ENCODE measurements at places on chromosomes 12 and 14. TPM values are rescaled to one million over a fixed set of nuclear protein-coding genes. Genes with fewer than 3 reads are reported as not detected.

- no peak for DNase-seq
Observed at GRCh38 chr14:93997916-93998870, 1.1 kb downstream of the CCDC197 start.

- no peak for DNase-seq
Observed at GRCh38 chr14:64112867-64113678, 181.1 kb downstream of the ESR2 start.

DNA sequence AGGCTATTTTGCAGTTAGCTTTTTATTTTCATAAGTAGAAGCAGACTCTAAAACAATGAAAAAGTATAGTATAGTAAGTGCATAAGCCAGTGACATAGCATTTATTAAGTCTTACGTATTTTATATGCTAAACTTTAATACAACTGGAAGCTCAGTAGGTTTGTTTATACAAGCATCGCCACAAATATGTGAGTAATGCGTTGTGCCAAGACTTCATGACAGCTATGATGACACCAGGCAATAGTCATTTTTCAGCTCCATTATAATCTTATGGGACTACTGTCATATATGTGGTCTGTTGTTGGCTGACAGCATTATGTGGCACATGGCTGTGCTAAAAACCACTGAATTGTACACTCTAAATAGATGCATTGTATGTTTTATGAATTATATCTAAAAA lies 40.3 kb downstream of the SLC38A2 start:
- DNase-seq, result no peak

GRCh38 chr14:101542391-101542790 lies 18.9 kb upstream of the DIO3 start:
- DNase-seq, result no peak

DNA sequence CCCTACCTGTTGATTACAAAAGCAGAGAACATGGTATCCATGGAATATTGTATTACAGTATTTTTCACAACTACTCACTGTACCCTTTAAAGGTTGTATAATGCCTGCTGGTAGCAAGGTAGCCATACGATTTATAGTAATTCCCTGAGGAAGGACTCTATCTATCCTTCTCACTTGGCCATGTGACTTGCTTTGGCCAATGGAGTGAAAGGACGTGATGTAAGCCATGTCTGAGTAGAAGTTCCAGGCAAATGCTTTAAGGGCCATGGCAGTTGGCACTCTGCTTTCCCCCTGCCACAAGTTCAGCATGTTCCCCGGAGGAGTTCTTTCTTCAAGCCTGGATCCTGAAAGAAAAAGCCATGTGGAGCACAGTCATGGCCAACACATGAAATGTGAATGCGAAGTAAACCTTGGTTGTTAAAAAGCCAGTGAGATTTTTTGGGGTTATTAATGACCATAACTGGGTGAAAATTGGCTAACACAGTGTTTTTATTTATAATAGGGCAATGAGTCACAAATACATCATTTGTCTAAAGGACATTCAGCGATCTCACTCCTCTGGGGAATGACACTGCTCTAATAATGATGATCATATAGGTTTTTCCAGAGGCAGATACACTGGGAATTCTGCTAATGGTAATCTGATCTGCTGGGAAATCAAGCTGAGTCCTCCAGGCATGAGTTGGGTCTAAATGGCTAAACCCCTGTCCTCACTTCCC lies 67.4 kb upstream of the SLC38A2 start:
- no peak for DNase-seq

DNA sequence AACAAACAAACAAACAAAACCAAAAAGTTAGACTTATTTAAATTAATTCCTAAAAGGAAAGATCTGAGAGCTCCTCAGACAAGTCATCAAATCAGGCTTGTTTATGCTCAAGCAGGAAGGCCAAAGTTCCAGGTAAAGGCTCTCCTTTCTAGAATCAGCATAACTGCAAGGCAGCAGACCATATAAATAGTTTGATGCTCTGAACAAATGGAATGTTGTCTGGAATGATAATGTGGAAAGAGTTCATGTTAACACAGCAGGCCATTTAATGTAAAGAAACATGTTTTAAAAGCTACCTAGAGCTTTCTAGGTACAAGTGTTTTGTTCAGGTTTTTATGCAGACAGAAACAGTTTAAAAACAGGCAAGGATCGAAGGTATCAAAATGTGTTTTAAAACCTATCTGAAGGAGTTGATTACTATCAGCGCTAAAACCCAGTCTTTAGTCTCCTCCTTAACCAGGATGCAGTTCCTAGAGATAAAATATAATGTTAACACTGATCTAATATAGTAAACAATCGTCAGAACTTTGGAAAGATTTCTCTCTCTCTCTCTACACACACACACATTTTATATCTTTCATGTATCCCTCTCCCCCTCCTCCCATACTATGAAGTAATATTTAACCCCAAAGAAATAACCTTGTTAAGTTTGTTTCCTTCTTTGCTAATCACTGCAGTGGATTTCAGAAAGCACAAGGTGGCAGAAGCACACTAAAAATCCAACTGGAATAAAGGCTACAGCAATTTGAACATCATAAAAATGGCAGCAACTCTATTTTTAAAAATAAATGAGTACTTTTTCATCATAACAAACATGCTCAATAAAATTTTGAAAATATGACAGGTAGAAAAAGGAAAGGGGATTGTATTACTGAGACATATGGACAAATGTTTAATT lies 135.5 kb downstream of the PAWR start:
- no peak for DNase-seq

GRCh38 chr14:98296895-98297294 lies 975.1 kb downstream of the BCL11B start:
- DNase-seq, result no peak

GRCh38 chr12:50243507-50243906 lies 39.8 kb downstream of the LIMA1 start:
- DNase-seq, result no peak

- no peak for DNase-seq
Observed at GRCh38 chr12:64782191-64782876, 23.1 kb upstream of the GNS start.

- no peak for DNase-seq
Observed at GRCh38 chr12:128804762-128805161, 19.0 kb downstream of the SLC15A4 start.

- no peak for DNase-seq
Observed at GRCh38 chr12:3871356-3871755, 1.8 kb downstream of the PARP11 start.

- DNase-seq, result no peak
Observed at GRCh38 chr12:16530268-16530850, 75.6 kb downstream of the LMO3 start.

GRCh38 chr14:66281036-66281776 lies 205.0 kb upstream of the CCDC196 start:
- no peak for DNase-seq

DNA sequence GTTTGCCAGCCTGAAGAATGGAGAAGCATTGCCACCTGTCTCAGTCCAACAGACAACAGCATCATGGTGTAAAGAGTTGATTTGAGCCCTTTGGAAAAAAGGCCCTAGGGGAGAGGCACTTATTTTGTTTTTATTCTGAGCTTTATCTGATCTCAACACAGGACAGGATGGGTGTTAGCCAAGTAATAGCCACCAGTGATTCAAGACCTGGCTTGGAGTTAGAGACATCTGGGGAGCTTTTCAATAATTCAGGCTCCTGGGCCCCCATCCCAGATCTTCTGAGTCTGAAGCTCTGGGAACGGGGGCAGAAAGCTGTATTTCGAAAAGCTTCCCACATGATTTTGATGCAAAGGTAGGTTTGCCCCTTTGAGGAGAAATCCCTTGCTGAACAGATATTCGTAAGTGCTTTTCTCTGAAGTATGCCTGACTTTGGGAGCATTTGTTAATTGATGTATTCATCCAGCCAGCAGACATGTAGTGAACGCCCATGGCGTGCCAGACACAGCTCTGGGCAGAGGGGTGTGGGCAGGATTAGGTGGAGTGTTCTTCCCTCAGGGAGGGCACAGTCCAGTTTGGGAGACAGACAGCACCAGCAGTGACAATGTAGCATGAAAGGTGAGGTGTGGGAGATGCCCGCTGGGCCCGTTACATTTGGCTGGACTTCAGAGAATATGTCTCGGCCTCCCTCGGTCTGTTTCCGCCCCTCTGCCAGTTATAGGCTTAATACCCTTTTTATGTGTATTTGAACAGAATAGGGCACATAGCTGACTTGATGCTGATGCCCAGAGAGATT lies 72.5 kb downstream of the TSPAN9 start:
- no peak for DNase-seq

DNA sequence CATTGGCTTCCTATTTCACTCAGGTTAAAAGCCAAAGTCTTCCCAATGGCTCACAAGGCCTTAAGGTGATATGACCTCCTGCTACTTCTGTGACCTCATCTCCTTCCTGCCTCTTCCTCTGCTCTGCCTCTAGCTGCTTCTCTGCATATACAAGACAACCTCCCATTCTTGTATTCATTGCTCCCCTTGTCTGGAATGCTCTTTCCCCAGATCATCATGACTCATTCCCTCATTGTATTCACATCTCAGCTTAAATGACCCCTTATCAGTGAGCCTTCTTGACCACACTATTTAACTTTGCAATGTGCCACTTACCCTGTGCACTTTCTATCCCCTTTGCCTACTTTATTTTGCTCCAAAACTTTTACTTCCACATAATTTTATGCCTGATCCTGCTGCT lies 90.2 kb downstream of the PPP1R12A start:
- no peak for DNase-seq

- DNase-seq, result no peak
Observed at GRCh38 chr14:56147986-56148901, 30.0 kb downstream of the PELI2 start.

- no peak for DNase-seq
Observed at GRCh38 chr12:6936636-6937480, 6.8 kb upstream of the RNU7-1 start.

DNA sequence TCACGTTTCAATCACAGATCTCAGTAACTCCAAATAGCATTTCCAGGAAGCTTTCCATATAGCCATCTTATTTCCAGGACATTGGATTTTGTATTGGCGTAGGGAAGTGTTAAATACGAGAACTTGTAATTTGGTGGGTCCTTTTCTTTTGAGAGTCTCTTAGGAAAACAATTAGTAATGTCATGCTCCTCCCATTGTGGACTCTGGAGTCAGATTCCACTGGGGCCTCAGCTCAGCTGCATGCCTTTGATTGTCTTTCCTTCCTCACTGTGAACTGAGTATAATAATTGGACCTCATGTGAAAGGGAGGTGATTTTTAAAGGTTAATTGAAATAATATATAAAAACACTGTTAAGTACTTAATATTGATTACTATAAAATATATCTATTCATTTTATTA lies 462.6 kb downstream of the NPAS3 start:
- DNase-seq, result no peak

GRCh38 chr12:24379861-24380521 lies 430.5 kb upstream of the SOX5 start:
- no peak for DNase-seq

DNA sequence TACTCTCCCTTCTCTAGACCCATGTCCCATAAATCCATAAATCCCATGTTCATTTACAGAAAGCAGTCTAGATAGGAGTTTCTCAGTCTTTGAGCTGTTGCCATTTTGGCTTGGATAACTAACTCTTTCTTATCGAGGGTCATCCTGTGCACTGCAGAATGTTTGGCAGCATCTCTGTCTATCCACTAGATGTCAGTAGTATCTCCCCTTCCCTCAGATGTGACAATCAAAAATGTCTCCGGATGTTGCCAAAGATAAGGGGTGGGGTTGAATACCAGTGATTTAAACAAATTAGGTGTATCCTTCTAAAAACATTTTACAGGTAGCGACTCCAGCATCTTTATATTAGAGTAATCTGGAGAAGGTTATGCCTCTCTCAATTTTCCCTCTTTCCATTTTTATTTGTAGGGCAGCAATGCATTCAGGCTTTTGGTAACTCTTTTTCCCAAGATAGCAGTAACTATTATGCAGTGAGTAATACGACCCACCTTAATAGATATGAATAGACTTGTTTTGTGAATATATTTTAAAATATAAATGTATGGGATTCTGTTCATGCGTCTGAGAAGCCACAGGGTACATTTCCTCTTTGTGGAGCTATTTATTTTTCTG lies 100.7 kb downstream of the LRRK2 start:
- DNase-seq, result no peak

- DNase-seq, result no peak
Observed at GRCh38 chr14:73723406-73723796, 9.2 kb upstream of the PNMA1 start.

DNA sequence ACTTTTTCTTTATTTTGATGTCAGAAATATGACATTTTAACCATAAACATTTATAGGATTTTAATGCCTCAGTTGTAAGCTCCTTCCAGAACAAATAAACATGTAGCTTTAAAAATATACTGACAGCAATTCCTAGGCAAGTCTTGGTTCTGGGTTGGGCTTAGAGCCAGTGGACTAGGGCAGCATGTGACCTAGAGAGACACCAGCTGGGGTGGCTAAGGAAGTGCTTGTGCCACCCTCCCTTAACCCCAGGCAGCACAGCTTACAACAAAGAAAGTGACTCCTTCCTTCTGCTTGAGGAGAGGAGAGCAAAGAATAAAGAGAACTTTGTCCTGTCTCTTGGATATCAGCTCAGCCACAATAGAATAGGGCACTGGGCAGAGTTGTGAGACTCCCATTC lies 61.6 kb upstream of the KTN1 start:
- no peak for DNase-seq

DNA sequence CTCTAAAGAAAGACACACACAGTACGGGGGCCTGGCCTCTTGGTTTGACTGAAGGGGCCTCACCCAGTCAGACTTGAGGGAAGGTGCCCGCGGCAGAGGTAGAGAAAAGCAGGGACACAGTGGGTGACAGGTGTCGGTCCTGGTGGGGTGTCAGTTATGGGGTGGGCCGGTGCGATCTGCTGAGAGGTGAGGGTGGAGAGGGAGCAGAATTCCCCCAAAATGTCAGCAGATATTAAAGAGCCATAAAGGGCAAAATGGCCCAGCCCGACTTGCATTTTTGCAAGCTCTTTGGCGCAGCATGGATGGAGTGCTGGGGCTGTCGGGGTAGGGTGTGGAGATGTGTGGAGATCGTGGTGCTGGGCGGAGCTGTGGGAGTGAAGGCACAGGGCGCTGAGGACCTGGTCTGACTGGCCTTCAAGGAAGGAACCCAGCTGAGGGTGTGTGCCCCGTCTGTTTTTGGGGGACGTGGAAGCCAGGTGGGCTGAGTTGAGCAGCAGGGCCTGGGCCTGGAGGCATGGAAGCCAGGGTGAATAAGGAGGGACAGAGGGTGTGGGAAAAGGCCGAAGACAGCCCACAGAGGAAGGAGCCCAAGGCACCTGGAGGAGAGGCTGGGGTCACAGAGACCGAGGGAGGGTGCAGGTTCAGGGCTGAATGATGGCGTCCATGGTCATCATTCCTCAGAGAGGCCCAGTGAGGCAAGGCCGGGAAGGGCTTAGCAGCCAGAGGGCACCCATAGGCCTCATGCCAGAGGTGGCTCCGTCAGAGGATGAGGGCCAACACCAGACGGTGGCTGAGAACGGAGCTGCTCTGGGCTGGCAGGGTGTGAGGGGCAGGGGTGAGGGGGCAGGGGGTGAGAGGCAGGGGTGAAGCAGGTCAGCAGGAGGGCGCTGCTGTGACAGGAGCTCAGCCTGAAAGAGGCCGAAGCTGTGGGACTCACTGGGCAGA lies 48.2 kb upstream of the DYNC1H1 start:
- no peak for DNase-seq

Gene ASCL1
- total RNA-seq, result 1.4 TPM

Measured in omental fat pad (tissue), 4 donors.